Activated T-cell treated with anti-CD3 and anti-CD28 coated beads, Interleukin-2, amount 50 U/mL, for 72 hours (primary cell): ENCODE measurements at places on chromosomes 16 and 17. TPM values are rescaled to one million over a fixed set of nuclear protein-coding genes. Genes with fewer than 3 reads are reported as not detected.

- no peak for DNase-seq
Measured at GRCh38 chr17:48330887-48331286, 99.1 kb downstream of the SKAP1 start.

- DNase-seq = no peak
Measured at GRCh38 chr16:58230259-58230658, 32.4 kb upstream of the CSNK2A2 start.

DNA sequence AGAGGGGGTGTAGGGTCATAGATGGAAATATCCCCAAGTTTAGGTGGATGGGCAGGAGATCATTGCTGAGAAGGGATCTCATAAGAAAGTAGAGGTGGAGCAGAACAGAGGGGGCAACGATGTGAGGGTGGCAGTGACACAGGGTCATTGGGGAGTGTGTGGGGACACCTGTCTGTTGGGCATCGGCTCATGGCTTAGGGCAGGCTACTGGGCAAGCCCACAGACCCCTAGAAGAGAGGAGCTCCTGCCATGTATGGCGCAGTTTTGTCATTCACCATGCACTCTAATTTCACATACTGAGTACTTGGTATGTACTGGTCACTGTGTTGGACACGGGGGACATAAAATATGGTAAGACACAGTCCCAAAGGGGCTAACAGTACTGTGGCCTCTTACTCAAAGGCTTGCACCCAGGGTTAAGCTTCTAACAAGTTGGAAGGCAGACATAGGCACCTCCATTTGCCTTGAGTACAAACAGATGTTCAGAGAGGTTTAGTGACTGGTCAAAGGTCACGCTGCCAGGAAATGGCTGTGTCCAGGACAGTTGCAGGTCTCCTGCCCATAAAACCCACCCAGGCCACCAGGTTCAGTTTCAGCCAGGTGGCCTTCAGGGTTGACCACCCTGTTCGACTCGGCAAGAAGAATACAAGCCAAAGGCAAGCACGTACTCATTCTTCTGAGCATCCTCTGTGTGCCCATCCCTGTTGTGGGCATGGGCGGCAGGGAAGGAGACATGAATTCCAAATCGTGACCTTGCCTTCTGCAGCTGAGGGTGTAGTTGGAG is 580.2 kb downstream of the KCNJ18 start:
- DNase-seq = no peak

The TMC5 gene
- total RNA-seq = not detected

The BICDL2 gene
- 0.30 TPM for total RNA-seq

The CIBAR2 gene
- total RNA-seq = not detected

The CCL16 gene
- not detected for total RNA-seq

- DNase-seq = no peak
Measured at GRCh38 chr16:62077998-62078397, 41.8 kb upstream of the CDH8 start.

DNA sequence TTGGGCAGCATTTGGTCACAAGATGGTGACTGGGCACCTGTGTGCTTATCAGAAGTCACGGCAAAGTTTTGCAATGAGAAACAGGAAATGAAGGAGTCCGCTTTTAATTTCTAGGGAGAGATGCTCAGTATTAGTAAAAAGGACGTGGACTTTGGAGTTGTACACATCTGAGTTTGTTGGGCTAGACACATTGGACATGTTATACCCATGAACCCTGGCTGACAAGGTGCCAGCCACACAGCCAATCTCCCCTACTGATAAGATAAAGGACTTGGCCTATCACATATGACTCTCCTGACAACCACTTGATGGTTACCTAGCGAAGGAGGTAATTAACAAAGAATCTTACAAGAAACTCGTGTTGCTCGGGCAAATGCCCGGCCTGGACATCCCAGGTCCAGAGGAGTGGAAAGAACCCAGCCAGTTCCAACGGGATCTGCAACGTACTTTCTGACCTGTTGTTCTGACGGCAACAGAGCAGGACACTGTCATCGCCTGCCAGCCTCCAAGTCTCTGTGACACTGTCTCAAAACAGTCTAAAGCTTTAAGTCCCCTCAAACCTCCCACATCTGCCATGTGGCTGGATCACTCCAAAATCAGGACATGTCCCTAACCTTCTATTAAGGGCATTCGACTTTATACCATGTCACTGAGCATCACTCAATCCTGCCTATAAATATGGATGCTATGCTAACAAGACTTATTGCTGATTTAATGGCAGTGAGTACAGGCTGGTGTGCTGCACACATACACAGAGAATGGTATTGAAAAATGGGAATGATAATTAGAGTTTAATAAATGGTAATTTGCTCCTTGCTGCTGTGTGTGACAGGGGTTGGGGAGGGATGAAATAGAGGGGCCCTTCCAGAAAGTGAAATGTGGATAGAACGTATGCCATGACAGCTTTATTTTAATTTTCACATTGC is 47.6 kb upstream of the LYRM9 start:
- no peak for DNase-seq

GRCh38 chr16:19883966-19884485 is 622 bp downstream of the GPRC5B start:
- DNase-seq = no peak

The SRRM2 gene
- 696 TPM for total RNA-seq

The ENPP7 gene
- not detected for total RNA-seq

DNA sequence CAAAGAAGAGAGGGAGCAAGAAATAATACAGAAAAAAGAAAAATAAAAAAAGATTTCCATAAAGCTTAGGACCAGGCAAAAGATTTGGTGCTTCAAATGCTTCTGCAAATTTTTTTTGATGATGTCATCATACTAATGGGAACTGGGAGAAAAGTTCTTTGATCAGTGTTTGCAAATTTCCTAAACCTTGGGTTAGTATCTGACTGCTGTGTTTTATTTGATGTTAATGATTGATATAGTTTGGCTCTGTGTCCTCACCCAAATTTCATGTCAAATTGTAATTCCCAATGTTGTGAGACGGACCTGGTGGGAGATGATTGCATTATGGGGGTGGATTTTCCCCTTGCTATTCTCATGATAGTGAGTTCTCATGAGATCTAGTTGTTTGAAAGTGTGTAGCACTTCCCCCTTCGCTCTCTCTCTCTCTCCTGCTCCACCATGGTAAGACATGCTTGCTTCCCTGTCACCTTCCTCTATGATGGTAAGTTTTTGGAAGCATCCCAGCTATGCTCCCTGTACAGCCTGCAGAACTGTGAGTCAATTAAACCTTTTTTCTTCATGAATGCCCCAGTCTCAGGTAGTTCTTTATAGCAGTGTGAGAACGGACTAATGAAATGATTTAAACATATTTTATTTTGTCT is 72.6 kb downstream of the TMEM100 start:
- DNase-seq = no peak

GRCh38 chr16:1723450-1724147 is 17.6 kb downstream of the MAPK8IP3 start:
- DNase-seq = peak; percentile 50
